Naive thymus-derived CD8-positive, alpha-beta T cell (primary cell): ENCODE measurements at places on chromosomes 2 and 18. TPM values are rescaled to one million over a fixed set of nuclear protein-coding genes. Genes with fewer than 3 reads are reported as not detected.

- DNase-seq = no peak
These were observed 221.4 kb downstream of the NDUFA10 start for GRCh38 chr2:239803766-239804115.

- no peak for DNase-seq
These were observed 8.0 kb downstream of the AGFG1 start for GRCh38 chr2:227479865-227480475.

DNA sequence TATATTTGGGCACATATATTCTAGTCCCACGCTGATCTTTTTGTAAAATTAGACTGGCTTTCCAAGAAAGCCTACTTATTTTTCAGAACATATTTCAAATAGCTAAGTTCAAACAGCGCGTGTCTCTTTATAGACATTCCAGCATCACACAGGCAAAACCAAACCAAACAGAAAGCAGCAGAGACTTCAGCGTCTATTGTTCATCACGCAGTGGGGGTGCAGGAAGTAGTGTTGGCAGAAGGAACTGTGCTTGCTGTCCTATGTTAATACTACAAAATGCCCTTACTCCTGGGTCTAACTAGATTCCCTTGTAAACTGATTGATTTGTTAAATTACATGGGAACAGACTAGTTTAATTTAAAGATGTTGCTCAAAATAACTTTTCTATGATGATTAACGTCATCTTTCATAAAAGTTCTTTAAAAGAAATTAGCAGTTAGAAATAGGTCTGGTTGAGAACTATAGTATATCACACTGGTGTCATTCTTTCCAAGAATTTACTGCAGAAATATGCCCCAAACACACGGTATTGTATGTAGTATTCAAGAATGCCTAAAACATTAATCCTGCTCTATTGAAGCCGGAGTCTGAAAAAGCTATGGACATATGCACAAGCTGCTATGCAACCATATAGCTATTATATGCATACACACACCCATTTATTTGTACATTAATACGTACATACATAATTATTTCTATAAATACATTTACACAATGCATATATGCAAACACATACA is 436.3 kb downstream of the CBLN2 start:
- DNase-seq = no peak

GRCh38 chr18:3585656-3586509 is 135.9 kb downstream of the TGIF1 start:
- DNase-seq = peak; percentile 39

DNA sequence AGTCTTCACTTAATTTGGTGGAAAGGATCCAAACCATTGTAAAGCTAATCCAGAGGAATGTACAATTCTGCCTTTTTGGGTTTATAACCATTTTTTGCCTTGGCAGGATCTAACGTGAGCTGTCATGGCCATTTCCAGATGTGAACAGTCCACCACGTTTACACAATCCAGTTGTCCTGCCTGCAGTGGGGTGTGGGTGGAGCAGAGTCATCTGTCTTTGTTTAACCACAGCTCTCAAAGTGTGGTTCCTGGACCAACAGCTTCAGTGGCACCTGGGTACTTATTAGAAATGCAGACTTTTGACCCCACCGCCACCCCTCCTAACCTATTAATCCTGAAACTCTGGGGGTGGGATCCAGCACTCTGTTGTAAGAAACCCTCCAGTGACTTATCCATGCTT is 35.9 kb downstream of the FHOD3 start:
- DNase-seq = no peak

DNA sequence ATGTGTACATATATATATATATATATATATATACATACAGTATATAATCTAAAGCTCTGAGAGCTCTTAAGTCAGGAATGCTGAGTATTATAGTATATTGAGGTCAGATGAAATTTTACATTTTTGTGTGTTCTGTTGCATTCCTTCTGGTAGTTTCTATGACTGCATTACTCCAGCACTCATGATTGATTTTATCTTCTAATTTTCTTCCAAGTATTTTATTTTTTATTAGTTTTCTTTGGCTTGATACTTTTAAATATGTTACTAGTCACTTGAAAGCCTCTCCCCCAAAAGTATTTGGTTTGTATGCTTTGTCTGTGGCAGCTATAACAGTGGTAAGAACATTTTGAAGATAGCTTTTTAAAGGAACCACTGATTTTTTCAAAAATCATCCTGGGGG is 25.0 kb downstream of the METTL21A start:
- no peak for DNase-seq

The FAM228A gene
- total RNA-seq = 1.2 TPM

- DNase-seq = no peak
These were observed 8.1 kb downstream of the CYB5A start for GRCh38 chr18:74283646-74284045.

- DNase-seq = no peak
These were observed 31.2 kb downstream of the NGEF start for GRCh38 chr2:232981767-232982360.

DNA sequence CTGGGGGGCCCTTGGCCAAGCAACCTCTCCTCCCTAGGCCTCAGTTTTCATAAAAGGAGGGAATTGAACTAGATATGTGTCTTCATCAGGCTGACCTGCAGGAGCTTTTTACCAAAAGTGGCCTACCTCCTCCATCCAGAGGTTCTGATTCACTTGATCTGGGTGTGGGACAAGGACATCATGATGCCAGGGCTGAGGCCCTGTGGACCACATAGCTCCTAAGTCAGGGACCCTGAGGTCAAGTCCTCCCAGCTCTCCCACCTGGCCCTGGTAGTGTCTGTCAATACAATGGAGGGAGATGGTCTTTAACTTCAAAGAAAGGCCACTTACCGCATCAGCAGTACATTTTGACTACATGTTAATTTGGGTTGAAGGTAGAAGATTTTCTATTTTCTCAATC is 10.4 kb downstream of the IL1RN start:
- DNase-seq = no peak
